ENCODE measurements at places on chromosomes 13 and 19.

DNA sequence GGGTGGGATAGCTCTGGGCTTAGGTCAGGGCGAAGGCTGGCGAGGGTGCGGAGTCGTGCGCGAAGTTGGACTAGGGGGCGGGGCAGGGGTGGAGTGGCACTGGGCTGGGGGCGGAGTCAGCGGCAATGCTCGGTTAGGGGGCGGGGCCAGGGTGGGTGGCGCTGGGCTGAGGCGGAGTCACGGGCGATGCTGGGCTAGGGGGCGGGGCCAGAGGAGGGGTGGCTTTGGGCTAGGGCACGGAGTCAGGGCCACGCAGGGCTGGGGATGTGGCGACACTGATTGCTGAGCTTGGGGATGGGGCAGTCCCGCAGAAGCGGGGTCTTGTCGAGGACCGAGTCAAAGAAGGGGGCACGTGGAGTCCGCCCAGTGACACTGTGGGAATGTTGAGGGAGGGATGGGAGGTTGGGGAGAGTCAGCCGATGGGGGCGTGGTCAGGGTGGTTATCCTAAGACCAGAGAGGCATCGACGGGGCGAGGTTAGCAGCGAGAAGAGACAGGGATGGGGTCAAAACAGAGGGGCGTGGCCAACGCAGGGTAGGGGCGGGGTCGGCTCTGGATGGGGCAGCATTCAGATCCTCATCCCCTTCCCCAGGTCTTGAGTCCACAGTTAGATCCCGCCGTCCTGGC, 8.7 kb downstream of the HOMER3 start:
- H3K4me3 ChIP-seq: peak overlapping the region; percentile 78

DNA sequence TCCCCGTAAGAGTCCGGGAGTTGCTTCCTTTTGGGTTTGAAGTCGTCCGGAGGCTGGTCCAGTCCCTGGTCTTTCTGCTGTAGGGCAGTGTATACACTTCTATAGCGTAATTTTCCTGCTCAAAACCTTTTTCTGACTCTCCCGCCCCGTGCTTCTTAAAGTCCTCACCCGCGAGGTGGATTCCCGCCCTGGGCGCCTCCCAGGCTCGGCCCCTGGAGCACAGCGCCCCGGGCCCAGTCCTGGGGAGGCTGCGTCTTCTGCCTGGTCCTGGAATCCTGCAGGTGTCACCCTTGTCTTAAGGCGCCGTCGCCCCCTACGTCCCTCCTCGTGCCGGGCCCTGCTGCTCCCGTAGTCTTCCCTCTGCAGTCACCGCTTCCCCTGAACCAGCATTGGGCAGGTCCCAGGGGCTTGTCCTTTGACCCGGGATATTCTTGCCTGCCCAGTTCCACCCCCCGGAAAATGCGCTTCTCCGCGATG, 34.4 kb upstream of the ZNF808 start:
- peaks cover 30% of the 10 kb centered on the region for H3K4me1 ChIP-seq
- peak overlapping the region; percentile 87 for H3K4me3 ChIP-seq
- peaks cover 39% of the 10 kb centered on the region for H3K27me3 ChIP-seq
- peaks cover 15% of the 10 kb centered on the region for H3K36me3 ChIP-seq
- peak; percentile 72 for DNase-seq

GRCh38 chr13:112767506-112768471, 78.0 kb downstream of the ATP11A start:
- H3K4me1 ChIP-seq: peaks cover 67% of the 10 kb centered on the region
- no peaks in the 10 kb centered on the region for H3K36me3 ChIP-seq
- no peaks in the 10 kb centered on the region for H3K27me3 ChIP-seq
- H3K27ac ChIP-seq: peak overlapping the region; percentile 86

- H3K4me1 ChIP-seq: peaks cover 13% of the 10 kb centered on the region
- DNase-seq: no peak
- H3K36me3 ChIP-seq: no peaks in the 10 kb centered on the region
- H3K27me3 ChIP-seq: no peaks in the 10 kb centered on the region
- H3K27ac ChIP-seq: no peak overlapping the region
Observed at GRCh38 chr13:77458736-77459135, 76.8 kb upstream of the SCEL start.

- H3K4me1 ChIP-seq: no peaks in the 10 kb centered on the region
- no peak overlapping the region for H3K27ac ChIP-seq
- H3K4me3 ChIP-seq: no peak overlapping the region
Observed at GRCh38 chr19:51179256-51179655, 37.2 kb downstream of the SIGLEC7 start.

GRCh38 chr13:108957369-108958012, 328.1 kb downstream of the MYO16 start:
- DNase-seq: no peak
- H3K36me3 ChIP-seq: no peaks in the 10 kb centered on the region
- no peaks in the 10 kb centered on the region for H3K27me3 ChIP-seq
- peaks cover 4% of the 10 kb centered on the region for H3K4me1 ChIP-seq

DNA sequence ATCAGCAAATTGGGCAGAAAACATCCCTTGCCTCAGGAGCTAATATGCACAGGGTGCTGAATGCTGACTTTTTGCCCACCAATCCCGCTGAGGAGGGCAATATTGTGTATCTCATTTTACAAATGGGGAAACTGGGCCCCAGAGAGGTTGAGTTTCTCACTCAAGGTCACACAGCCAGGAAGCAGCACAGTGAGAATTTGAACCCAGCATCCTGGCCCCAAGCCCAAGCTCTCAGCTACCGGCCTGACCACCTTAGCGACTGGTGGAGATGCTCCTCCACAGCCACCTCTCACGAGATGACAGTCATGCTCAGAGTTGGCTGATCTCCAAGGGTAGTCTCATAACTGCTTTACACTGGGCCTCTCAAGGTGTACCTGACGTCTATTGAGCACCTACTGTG, 3.5 kb downstream of the FBXW9 start:
- no peak overlapping the region for H3K27ac ChIP-seq
- H3K4me1 ChIP-seq: peaks cover 3% of the 10 kb centered on the region
- no peak overlapping the region for H3K4me3 ChIP-seq
- no peaks in the 10 kb centered on the region for H3K36me3 ChIP-seq
- no peaks in the 10 kb centered on the region for H3K27me3 ChIP-seq

DNA sequence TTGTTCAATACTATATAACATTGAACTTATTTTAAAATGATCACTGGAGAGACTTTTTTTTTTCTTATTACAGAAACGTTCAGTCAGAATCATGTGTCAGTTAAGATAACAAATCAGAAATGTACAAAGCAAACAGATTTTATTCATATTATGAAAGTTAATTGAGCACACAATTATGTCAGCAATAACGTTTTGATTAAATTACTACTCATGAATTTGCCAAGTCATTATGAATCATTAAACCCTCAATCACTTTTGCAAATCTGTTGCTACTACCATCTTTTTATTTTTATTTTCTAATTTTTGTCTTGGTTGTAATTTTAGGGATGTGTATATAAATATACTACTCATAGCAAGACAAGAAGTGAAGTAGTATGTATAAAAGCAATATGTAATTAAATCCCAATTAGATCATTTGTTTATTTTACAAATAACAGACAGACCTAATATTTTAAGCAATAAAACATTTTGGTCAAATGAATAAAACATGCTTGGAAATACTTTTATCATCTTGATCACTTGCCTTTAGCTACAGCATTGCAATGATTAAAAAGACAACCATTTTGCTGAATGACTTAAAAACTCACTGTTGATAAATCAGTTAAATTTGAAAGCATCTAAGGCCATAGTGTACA, 893.4 kb upstream of the MIR17HG start:
- H3K36me3 ChIP-seq: no peaks in the 10 kb centered on the region
- no peaks in the 10 kb centered on the region for H3K27me3 ChIP-seq
- H3K27ac ChIP-seq: no peak overlapping the region
- no peaks in the 10 kb centered on the region for H3K4me1 ChIP-seq
- no peak for DNase-seq

DNA sequence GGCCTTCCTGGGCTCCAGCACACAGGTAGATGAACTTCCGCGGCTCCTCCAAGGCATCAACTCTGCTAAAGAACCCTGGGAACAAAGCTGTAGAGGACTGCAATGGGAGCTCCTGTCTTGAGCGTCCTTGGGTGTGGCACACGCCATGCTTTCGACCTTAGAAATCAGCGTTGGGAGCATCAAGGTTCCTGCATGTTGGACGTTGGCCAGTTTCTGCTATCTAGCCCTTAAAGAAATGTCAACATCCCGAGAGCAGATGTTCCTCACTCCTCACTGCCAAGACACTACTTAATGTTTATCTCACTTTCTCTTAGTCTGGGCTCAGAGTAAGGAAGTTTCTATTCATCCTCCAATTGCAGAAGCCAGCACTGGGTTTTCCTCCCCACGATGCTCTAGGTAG, 70.6 kb upstream of the MEDAG start:
- no peak overlapping the region for H3K27ac ChIP-seq
- no peak for DNase-seq
- H3K4me3 ChIP-seq: no peak overlapping the region
- H3K27me3 ChIP-seq: peaks cover 15% of the 10 kb centered on the region
- H3K36me3 ChIP-seq: peaks cover 2% of the 10 kb centered on the region

GRCh38 chr13:91622778-91623550, 224.5 kb downstream of the GPC5 start:
- H3K4me3 ChIP-seq: no peak overlapping the region
- H3K36me3 ChIP-seq: no peaks in the 10 kb centered on the region
- no peak overlapping the region for H3K27ac ChIP-seq

GRCh38 chr13:91661692-91662490, 263.5 kb downstream of the GPC5 start:
- H3K27me3 ChIP-seq: no peaks in the 10 kb centered on the region
- no peak overlapping the region for H3K27ac ChIP-seq
- no peak overlapping the region for H3K4me3 ChIP-seq

DNA sequence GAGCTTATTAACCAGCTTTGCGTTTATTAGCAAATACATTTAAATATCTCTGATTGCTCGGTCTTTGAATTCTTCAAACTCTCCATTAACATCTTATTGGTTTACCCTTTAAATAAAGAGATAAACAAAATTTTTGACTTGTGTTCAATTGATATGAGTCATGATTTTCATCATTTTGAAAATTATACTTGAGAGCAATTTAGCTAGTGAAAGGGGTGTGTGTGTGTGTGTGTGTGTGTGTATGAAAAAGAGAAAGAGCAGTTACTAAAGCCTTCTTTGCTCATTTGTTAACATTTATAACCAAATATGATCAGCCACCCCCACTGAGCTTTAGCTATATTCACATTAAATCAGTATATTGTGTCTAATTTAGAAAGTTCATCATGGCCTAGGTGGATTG, 48.3 kb upstream of the FAM216B start:
- 0 out of 2 replicates have a peak overlapping the region, but pooled peaks have one; percentile 44 for H3K27ac ChIP-seq
- H3K27me3 ChIP-seq: no peaks in the 10 kb centered on the region
- peaks cover 44% of the 10 kb centered on the region for H3K4me1 ChIP-seq
- DNase-seq: no peak
- no peak overlapping the region for H3K4me3 ChIP-seq

DNA sequence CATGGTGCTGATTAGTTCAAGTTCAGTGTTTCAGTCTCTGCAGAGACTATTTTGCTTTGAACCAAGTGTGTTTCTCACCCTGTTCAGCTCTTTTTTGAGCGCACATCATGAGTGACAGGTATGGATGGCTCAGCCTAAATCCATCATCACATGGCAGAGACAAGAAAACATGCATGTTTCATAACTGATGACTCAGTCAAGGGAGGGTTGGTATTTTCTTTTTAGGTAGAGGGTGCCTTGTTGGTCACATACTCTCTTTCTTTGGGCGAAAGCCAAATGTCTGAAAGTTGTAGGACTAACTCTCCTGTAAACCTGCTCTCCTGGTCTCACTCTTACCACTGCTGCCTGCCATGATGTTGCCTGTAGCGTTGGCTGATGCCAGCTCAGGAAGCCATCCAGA, 48.1 kb upstream of the RAP2A start:
- H3K27me3 ChIP-seq: no peaks in the 10 kb centered on the region
- H3K36me3 ChIP-seq: no peaks in the 10 kb centered on the region
- no peak overlapping the region for H3K27ac ChIP-seq
- no peaks in the 10 kb centered on the region for H3K4me1 ChIP-seq

DNA sequence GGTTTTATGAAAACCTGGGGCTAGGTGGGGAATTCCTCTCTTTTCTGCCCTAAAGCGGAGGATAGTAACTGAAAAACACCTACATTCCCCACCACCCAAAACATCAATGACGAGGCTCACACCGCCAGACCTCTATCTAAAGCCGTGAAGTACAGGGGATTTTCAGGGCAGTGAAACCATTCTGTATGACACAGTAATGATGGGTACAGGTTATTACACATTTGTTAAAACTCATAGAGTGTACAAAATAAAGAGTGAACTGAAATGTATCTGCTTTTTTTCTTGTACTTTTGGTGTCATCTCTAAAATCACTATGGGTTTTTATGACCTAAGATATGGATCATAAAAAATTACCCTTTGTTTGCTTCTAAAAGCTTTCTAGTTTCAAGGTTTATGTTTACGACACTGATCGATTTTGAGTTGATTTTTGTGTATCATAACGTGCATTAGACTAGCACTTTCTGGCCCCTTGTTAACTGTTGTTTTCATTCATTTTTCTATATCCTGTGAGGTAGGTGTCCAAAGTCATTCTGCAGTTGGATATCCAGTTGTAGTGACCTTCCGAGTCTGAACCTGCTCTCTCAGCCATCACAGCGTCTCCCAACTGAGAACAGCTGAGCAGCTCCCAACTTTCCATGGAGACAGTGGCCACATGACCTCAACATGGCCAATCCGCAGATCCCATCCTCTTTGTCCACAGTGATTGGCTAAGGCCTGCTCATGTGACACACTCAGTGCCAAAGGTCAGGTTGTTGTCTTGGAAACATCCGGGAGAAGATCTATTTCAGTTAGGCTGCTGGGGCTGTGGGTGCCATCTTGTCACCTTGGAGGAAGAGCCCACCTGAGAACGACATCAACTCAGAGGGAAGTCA, 10.3 kb downstream of the MBD3L2B start:
- peaks cover 56% of the 10 kb centered on the region for H3K36me3 ChIP-seq
- H3K4me1 ChIP-seq: no peaks in the 10 kb centered on the region
- no peak for DNase-seq
- H3K27me3 ChIP-seq: peaks cover 17% of the 10 kb centered on the region
- H3K4me3 ChIP-seq: no peak overlapping the region

DNA sequence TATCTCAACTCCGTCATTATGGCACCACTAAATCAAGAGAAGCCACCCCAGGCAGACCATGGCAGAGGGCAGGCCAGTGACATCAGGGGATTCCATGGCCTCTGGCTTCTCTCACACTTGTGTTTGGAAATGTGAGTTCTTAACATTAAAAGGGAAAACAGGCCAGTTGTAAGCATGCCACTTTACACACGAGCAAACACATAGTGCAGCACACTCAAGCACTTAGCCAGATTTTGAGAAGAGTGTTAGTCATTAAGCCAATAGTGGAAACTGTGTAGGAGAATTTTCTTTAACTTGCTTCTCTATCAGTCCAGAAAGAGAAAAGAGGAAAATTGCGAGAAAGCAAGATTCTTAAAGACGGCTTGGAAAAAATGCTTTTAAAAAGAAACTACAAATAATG, 401.5 kb downstream of the TDRD3 start:
- no peak overlapping the region for H3K4me3 ChIP-seq
- H3K27ac ChIP-seq: 0 out of 2 replicates have a peak overlapping the region, but pooled peaks have one; percentile 62
- no peaks in the 10 kb centered on the region for H3K27me3 ChIP-seq
- DNase-seq: no peak

All from WTC11 (cell line).